ENCODE measurements at places on chromosomes 13 and 19.

- no peak for DNase-seq
Observed at GRCh38 chr13:39656325-39656677, 839 bp downstream of the COG6 start.

- no peak for DNase-seq
Observed at GRCh38 chr19:55146705-55147273, 2.2 kb downstream of the TNNT1 start.

GRCh38 chr13:98930151-98930591 is 47.7 kb downstream of the DOCK9 start:
- DNase-seq: no peak

DNA sequence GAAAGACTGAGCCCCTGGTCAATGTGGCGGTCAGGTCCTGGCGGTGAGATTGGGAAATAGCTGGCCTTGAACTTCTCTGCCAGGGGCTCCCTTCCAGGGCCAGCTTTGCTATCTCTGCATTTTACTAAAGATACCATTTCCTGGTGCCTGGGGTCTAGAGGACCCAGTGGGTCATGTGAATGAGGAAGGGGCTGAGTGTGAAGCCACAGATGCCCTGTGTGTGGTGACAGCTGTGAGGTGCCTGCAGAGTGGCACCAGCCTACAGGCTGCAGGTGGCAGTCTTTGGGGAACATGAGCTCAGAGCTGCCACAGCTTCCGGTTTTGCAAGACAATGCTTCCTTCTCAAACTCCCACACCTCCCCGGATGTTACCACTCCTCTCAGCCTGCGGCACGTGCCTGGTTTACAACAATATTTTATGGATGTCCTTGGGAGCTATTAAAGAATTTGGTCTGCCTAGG is 5.2 kb upstream of the MLNR start:
- DNase-seq: peak; percentile 75

GRCh38 chr19:28543244-28543776 is 669.6 kb downstream of the UQCRFS1 start:
- DNase-seq: no peak

- DNase-seq: peak; percentile 90
Observed at GRCh38 chr19:41327576-41328156, 17.7 kb downstream of the CCDC97 start.

- DNase-seq: peak; percentile 91
Observed at GRCh38 chr19:45882652-45883585, 3.0 kb downstream of the IRF2BP1 start.

DNA sequence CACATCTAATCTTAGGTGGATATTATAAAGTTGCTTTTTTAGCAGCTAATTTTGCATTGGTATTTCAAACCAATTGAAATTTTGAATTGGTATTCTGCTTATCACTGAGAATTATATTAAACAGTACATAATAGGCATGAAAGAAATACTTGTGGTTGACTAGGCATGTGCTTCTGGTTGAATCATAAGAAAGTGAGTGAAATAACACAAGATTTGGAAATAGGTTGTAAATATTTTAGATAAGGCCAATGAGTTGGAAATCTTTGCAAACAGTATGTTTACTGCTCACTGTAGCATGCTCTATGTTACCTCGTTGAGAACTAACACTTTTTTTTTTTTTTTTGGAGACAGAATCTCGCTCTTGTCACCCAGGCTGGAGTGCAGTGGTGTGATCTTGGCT is 66.8 kb upstream of the RFC3 start:
- no peak for DNase-seq

- DNase-seq: no peak
Observed at GRCh38 chr13:42533336-42533591, 40.7 kb upstream of the TNFSF11 start.

- peak; percentile 56 for DNase-seq
Observed at GRCh38 chr13:77065461-77066147, 38.6 kb upstream of the FBXL3 start.

GRCh38 chr19:46992699-46993535 is 26.7 kb upstream of the NPAS1 start:
- no peak for DNase-seq

GRCh38 chr19:6753178-6754031 is 13.8 kb downstream of the SH2D3A start:
- DNase-seq: peak; percentile 84

GRCh38 chr13:38090913-38091312 is 221.3 kb upstream of the TRPC4 start:
- DNase-seq: no peak

- DNase-seq: no peak
Observed at GRCh38 chr13:33090755-33091414, 74.7 kb downstream of the KL start.

DNA sequence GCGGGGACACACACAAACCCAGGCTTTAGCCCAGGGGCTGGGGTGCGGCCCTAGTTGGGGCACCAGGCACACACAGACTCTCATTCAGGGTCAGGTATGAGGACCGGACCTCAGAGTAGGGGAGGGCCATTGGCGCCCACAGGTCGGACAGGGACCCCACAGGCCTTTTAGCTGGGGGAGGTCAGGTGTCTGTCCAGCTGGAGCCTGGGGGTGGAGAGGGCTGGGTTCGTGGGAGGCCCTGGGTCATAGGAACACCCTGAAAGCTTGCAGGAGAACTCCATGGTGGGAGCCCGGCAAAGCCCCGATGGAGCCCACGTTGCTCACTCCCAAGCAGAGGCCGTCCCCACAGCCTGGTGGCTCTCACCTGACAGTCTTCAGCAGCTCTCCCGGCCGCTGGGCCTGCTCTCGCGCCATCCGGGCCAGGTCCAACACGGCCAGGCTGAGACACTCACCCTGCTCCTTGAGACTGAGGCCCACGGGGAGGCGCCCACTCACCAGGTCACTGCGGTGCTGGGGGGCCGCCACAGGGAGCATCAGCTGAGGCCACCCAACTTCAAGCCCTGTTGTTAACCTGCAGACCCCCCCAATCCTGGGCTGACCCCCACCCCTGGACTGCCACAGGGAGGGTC is 5.0 kb downstream of the JAK3 start:
- no peak for DNase-seq

DNA sequence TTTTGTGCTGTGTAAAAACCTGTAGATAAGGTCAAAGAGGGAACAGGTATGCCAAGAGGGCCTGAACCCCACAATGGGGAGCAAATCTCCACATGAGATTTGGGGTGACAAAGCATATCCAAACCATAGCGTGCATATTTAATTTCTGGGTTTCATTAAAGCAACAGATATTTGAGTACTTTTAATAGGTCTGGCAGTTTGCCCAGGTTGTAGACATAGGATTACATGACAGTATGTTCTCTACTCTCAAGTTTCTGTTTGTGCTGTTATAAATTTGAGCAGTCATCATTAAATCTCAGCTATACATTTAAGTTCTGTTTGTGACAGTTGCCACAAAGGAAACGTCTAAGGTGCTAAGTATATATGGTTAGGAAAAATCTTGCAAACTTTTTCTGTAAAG is 236.4 kb downstream of the ATP8A2 start:
- no peak for DNase-seq

DNA sequence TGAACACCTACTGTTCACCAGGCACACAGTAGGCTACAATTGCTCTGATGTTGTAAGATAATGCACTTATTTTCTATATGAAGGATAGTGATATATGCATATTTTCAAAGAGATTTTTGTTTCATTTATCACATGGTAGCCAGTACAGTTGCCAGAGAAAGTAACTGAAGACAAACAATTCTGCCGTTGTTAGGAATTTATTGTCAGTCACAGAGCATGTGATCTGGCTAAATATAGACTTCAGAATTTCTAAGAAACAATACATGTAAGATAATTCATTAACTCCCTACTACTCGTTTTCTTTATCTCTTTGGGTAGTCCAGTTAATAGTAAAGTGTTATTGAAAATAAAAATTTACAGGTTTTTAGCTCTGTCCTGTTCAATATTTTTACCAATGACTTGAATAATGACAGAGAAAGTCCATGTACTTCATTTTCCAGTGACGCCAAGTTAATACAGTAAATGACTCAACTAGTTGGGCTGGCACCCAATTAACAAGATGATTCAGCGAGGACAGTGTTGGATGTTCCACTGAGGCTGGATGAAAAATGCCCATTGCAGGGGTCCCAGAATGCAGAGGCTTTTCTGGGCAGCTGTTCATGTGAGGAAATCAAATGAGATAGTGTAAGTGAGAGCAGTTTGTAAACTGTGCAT is 35.6 kb downstream of the GJA3 start:
- no peak for DNase-seq

DNA sequence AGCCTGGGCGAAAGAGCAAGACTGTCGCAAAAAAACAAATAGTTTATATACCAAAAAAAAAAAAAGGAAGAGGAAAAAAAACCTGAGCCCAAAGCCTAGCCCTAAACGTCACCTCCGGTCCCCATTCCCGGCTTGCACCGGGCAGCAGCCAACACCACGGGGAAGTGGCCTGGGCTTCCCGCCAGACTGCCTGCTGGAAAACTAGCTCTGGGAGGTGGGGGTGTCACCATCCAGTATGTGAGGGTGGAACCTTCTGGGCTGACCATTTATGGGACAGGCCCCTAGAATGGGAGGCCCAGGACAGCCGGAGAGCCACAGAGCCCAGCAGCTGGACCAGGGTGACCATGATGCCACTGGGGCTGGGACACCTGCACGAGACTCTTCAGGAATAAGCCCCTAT is 37.3 kb downstream of the IL12RB1 start:
- DNase-seq: peak; percentile 75

DNA sequence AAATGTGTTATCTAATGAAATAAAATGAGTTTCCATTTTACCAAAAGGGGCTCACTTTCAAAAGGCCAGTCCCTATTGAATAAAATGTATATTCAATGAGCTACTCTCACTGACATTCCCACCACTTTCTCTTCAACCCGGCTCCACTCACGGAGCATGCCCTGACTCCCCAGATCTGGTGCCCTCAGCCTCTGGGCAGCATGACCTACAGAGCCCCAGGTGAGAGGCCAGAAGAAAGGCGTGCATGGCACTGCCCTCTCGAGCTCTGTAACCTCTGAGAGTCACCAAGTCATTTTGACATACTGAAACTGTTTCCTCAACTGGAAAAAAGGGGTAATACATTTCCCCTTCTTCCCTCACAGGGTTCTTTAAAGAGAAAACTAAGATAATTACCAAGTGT is 25.2 kb upstream of the SIAH3 start:
- DNase-seq: no peak

- DNase-seq: no peak
Observed at GRCh38 chr13:21511849-21512248, 52.7 kb upstream of the ZDHHC20 start.

DNA sequence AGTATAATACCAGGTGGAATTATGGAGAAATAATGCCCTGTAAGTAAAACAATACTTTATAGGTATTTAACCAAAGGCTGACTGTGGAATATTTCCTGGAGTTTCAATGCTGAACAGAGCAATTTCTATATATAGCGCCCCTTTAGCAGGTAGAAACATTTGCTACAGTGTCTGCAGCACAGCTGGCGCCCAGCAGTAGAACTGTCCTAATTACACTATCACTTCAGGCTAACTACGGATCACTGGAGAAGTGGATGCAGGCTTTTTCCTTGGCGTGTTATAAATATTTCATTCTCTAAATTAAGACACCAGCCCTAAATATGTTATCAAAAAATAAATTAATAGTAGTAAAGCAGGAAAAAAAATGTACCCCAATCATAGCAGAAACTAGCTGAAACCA is 3.1 kb downstream of the SHISA2 start:
- no peak for DNase-seq
